ENCODE measurements at places on chromosomes 5 and 9.

GRCh38 chr5:71810471-71811195 is 91.6 kb downstream of the CARTPT start:
- DNase-seq = no peak

GRCh38 chr5:159929176-159929575 is 12.9 kb downstream of the ADRA1B start:
- DNase-seq = no peak

- no peak for DNase-seq
These were observed 31.1 kb downstream of the TUT7 start for GRCh38 chr9:86322973-86323644.

DNA sequence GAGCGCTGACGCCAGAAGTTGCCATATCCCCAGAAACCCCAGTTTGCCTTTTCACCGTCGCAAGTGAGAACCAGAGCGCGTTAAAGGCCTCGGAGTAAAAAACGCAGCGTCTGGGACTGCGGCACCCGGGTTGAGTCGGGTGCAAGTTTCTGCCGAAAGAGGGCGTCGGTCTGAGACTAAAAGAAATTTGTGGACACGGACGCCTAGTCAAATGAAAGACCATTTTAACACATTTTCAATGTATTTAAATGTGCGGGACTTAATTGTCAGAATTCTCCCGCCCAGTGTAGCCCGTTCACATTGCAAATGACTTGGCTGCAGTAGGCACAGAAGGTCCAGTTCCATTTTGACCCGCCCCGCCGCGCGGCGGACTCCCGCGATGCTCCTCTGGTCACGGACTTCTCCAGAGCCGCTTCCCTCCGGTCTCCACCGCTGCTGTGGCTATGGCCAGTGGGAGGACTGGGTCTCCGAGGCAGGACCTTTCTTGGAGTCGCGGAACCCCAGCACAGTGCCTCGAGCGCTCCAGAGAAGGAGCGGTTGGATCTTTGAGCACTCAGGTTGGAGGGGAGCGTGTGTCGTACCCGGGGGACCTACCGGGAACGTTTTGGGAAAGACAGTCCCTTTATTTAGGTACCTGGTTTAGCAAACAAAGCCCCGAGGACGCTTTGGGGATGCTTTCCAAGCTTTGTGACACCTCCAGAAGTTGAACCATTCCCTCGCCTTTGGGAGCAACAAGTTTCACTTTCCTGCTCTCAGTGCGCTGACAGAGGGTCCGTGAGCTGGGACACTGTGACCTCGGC is 1.2 kb upstream of the NPR3 start:
- DNase-seq = peak; percentile 8

DNA sequence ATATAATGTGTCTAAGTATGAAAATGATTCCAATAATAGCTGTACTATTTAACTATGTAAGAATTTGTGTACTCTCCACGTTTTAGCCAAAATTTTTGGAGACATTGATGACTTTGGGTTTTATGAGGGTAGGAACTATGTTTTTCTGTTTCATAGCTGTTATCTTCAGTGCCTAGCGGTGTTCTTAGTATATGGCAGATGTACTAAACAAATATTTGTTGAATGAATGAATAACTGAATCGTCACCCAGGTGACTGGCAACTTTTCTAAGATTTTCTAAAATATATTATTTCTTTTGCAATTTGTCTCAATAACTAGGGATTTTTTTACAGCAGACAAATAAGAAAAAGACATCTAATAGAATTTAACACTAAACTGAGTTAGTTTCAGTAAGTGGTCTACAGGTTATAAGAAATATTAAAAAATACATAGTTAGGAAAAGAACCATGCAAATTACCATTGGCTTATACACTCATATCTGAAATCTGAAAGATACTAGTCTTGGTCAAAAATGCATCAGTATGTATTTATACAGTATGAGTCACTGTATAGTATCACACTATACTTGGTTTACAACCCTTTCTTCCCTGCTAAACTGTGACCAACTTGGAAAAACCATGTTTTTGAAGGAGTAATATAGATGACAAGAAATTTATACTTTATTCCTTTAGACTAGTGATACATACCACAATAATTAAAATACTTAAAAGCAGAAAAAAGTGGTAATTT is 10.5 kb upstream of the ERCC6L2 start:
- no peak for DNase-seq

GRCh38 chr9:136578915-136579649 is 33.2 kb upstream of the NOTCH1 start:
- no peak for DNase-seq
